T-helper 17 cell (primary cell): ENCODE measurements at places on chromosomes 4 and X.
A peak's percentile ranks its signal among the peaks of the same experiment; 100 is the strongest.

DNA sequence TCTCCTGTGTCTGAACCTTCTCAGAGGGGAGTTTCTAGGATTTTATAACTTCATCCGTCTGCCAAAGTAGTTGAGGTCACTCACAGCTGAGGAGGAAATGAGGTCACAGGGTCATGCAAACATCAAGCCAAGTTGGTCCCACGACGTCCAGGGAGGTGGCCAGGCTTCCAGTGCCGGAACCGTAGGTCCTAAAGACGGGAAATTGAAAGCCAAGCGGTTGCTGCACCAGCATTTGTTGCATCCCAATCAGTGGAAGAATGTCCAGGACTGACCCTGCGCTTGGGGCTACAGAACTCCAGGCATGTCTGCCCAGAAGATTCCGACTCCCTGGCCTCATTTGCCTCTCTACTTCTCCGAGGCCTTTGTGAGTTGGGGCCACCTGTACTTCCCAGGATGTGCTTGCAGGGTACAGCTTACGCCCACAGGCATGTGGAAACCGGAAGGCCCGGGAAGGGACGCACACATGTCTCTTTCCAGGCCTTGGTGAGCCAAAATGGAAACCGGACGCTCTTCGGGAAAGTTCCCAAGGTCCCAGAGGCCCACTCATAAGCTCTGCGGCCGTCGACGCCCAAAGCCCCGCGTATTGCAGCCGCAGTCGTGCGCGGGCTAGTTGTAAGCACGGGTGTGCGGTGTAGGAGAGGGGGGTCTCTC is 9.3 kb downstream of the PRDM8 start:
- H3K4me3 ChIP-seq = no peak overlapping the region
- H3K27me3 ChIP-seq = peaks cover 13% of the 10 kb centered on the region
- H3K36me3 ChIP-seq = peaks cover 5% of the 10 kb centered on the region

DNA sequence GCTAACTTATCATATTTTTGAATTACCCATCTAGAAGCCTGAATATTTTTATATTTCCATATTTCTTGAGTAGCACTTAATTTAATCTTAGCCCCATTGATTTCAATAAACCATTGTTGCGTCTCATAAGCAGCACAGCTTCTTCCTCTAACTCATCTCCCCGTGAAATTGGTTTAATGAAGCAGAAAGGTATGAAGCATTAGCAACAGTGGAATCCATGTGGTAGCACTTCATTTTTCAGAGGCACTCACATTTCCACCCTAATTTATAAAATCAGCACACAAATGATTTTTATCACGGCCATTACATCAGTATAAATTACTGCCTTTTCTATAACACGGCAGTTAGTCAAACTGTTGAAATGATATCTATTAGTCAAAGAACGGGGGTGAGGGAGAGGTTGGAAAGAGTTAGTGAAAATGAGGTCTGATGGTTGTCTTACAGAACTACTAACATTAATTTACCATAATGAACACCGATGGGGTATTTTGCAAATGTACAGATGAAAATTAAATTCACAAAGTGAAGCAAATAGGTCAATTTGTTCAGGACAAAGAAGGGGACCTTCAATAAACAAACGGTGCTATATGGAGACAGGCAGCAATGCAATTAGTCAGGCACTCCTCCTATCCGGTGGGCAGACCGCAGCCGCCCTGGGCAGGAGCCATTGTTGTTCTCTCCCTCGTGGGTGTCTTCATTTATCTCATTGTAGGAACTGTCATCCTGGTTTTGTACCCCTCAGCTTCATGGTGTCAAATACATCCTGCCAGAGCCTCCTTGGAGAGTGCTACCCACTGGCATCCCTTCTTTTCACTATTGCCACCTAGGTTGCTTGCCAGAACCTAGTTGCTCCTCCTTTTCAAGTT is 205.7 kb downstream of the SOX3 start:
- H3K27me3 ChIP-seq = no peaks in the 10 kb centered on the region
- no peaks in the 10 kb centered on the region for H3K36me3 ChIP-seq
- no peak overlapping the region for H3K4me3 ChIP-seq

- no peak within 1 kb of the TSS for H3K27ac ChIP-seq
- peak within 1 kb of the TSS; percentile 72 for H3K4me3 ChIP-seq
- DNase-seq = no peak
- H3K36me3 ChIP-seq = no peaks in the 10 kb centered on the region
- peaks cover 43% of the 10 kb centered on the region for H3K27me3 ChIP-seq
Observed at GRCh38 chr4:48490012-48490679, at the start of gene ZAR1. Gene ZAR1 (plus strand): TSS chr4:48490252. CDS start chr4:48490292, 40 bp downstream.

GRCh38 chr4:40909363-40909876 is 159.7 kb downstream of the NSUN7 start:
- no peak overlapping the region for H3K27ac ChIP-seq
- peaks cover 16% of the 10 kb centered on the region for H3K4me1 ChIP-seq
- peaks cover 15% of the 10 kb centered on the region for H3K27me3 ChIP-seq
- no peak for DNase-seq
- peaks cover 2% of the 10 kb centered on the region for H3K36me3 ChIP-seq

- no peak overlapping the region for H3K4me3 ChIP-seq
- no peaks in the 10 kb centered on the region for H3K36me3 ChIP-seq
- H3K27me3 ChIP-seq = no peaks in the 10 kb centered on the region
Observed at GRCh38 chrX:9614016-9614415, 149.2 kb downstream of the TBL1X start.

DNA sequence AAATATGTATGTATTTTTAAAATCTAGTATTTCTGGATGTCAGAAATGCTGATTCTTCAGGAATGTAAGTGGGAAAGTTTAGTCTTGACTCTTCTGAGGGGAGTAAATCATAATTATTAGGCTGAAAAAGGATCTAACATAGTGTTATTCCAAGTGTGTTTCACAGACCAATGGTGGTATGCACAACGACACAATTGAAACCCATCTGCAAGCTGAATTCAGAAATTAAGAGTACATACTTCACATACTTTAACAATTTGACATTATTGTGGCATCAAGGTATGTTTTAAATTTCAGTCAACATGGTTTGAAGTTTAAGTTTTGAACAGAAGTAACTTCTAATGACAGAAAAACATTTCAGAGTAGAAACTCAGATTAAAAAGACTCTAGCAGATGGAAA is 236.7 kb downstream of the SLC7A11 start:
- no peak overlapping the region for H3K27ac ChIP-seq
- no peaks in the 10 kb centered on the region for H3K4me1 ChIP-seq
- no peak overlapping the region for H3K4me3 ChIP-seq
- H3K36me3 ChIP-seq = no peaks in the 10 kb centered on the region
- no peaks in the 10 kb centered on the region for H3K27me3 ChIP-seq

GRCh38 chrX:79065696-79066095 is 78.8 kb upstream of the GPR174 start:
- peaks cover 5% of the 10 kb centered on the region for H3K36me3 ChIP-seq
- H3K27me3 ChIP-seq = no peaks in the 10 kb centered on the region
- no peak overlapping the region for H3K4me3 ChIP-seq
- no peak for DNase-seq

- H3K4me1 ChIP-seq = no peaks in the 10 kb centered on the region
- H3K36me3 ChIP-seq = no peaks in the 10 kb centered on the region
- DNase-seq = no peak
Observed at GRCh38 chr4:105887508-105887907, 7.8 kb upstream of the NPNT start.

DNA sequence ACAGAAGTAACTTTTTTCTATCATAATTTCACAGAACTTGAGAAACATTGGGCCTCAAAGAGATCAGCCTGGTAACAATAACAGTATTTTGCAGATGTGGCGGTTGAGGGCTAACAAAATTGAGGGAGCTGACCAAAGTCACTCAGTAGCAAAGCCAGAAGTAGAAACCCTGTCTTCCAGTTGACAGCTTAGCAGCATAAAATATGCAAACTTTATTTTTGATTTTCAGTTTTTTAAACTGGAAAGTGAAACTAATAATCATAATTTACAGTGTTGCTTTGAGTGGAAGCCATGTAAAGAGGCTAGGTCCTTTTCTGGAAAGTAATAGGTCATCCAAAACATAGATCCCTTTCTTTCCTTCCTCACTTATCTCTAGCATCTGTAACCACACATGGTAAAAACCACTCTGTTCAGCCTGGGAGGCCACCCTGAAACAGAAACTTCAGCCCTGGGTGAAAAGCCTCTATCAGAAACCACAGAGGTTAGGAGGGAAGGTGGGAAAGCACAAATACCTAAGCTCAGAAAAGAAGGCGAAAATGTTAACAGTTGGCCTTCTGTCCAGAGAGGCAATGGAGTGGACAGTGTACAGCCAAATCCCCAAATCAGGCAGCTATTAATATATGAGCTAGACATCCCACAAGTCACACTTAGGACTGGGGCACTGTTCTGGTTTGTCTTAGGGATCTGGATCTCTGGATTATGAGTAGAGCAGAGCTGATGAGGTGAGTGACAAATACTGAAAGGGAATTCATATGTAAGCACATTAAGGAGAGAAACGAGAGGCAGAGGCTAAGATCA is 61.1 kb upstream of the ARSJ start:
- peaks cover 9% of the 10 kb centered on the region for H3K4me1 ChIP-seq
- DNase-seq = no peak
- no peaks in the 10 kb centered on the region for H3K36me3 ChIP-seq
- peaks cover 4% of the 10 kb centered on the region for H3K27me3 ChIP-seq

DNA sequence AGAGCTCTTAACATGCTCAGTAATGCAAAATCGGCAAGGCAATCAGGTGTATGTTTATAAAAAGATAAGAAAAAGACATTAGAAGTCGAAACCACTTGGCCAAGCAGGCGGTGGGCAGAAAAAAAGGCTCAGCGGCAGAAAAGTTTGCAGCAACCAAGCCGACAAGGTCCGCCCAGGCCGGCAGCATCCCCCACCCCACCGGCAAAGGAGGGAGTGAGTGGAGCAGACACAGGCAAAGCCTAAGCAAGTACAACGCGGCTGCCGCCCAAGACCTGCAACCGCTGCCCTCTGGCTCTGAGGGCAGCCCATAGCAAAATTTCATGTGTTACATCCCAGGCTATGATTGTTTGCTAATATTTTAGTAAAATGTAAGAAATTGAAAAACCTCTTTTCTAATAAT is 125.4 kb upstream of the ZCCHC13 start:
- no peak overlapping the region for H3K27ac ChIP-seq
- no peak for DNase-seq
- H3K36me3 ChIP-seq = no peaks in the 10 kb centered on the region
- H3K4me1 ChIP-seq = no peaks in the 10 kb centered on the region
- H3K4me3 ChIP-seq = no peak overlapping the region
- no peaks in the 10 kb centered on the region for H3K27me3 ChIP-seq

DNA sequence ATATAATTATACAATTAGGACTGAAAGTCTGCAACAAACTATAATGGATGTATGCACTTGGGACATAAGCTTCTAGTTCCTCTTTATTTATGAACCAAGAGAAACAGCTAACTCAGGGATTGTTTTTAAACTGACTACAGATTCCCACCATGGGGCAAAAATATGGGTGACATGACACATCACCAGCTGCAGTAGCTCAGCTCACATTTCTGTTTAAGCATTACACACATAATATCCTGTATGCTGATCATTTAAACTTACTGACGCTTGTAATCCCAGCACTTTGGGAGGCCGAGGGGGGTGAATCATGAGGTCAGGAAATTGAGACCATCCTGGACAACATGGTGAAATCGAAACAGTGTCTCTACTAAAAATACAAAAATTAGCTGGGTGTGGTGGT is 11.5 kb downstream of the FGB start:
- no peak overlapping the region for H3K4me3 ChIP-seq
- H3K4me1 ChIP-seq = no peaks in the 10 kb centered on the region
- no peaks in the 10 kb centered on the region for H3K36me3 ChIP-seq
- H3K27me3 ChIP-seq = peaks cover 25% of the 10 kb centered on the region
- H3K27ac ChIP-seq = no peak overlapping the region
- DNase-seq = no peak

DNA sequence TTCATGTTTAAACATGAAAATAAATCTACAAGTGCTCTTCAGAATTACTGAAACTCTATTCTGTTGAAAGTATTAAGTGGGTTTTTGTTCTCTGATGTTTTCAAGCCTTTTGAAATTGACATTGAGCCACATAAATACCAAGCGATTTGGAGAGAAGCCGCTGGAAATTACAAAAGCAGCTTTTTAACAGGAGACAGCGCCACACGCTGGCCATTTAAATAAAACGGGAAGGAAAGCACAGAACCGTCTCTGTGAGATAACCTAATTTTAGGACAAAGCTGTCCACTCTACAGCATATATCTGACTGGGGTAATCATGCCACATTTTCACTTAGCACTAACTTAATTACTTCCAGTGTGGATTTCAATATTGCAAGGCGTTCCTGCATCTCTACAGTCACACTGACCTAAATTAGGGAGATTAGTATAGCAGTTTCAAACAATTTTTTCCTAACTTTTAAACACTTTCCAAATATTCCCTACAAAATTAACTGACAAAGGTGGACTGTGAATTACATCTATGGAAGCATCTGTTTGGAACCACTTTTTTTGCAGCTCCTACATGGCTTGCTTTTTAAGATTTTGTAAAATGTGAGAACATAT is 6.8 kb upstream of the ANOS1 start:
- H3K27ac ChIP-seq = no peak overlapping the region
- H3K4me3 ChIP-seq = no peak overlapping the region
- H3K27me3 ChIP-seq = no peaks in the 10 kb centered on the region
- H3K36me3 ChIP-seq = no peaks in the 10 kb centered on the region

- no peaks in the 10 kb centered on the region for H3K27me3 ChIP-seq
- no peak overlapping the region for H3K4me3 ChIP-seq
- H3K27ac ChIP-seq = no peak overlapping the region
- no peaks in the 10 kb centered on the region for H3K4me1 ChIP-seq
Observed at GRCh38 chrX:108516184-108516583, 76.5 kb downstream of the COL4A5 start.

DNA sequence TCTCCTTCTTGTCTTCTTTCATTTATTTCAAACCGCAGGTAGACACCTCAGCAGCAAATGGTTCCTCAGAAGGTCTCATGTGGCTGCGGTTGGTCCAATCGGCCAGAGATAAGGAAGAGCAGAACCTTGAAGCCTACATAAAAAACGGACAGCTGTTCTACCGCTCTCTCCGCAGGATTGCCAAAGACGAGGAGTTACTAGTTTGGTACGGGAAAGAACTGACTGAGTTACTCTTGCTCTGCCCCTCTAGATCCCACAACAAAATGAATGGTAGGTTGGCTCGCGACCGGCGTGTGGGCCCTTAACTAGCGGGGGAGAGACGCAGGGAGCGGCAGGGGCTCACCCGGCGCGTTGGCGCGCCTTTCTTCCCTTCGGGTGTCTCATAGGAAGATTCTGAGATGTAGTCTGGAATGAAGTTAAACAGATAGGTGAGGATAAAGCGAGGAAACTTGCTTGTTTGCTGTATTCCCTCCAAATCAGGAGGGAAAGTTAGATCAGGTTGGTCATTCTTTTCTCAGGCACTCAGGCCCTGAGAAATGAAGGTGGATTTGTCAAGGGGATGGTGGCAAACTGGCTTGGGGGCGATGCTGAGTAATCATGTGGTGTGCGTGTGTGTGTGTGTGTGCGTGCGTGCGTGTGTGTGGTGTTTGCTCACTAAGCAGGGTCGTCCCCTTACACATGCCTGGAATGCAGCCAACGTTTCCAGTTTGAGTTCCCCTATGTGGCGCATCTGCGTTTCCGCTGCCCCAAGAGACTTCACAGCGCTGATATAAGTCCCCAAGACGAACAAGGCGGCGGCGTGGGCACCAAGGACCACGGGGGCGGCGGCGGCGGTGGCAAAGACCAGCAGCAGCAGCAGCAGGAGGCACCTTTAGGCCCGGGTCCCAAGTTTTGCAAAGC is 4.2 kb downstream of the PRDM8 start:
- H3K36me3 ChIP-seq = peaks cover 6% of the 10 kb centered on the region
- peaks cover 10% of the 10 kb centered on the region for H3K27me3 ChIP-seq
- peak overlapping the region; percentile 77 for H3K27ac ChIP-seq
- H3K4me3 ChIP-seq = peak overlapping the region; percentile 85
